ENCODE measurements at places on chromosomes 4 and X. TPM values are rescaled to one million over a fixed set of nuclear protein-coding genes. Genes with fewer than 3 reads are reported as not detected.

DNA sequence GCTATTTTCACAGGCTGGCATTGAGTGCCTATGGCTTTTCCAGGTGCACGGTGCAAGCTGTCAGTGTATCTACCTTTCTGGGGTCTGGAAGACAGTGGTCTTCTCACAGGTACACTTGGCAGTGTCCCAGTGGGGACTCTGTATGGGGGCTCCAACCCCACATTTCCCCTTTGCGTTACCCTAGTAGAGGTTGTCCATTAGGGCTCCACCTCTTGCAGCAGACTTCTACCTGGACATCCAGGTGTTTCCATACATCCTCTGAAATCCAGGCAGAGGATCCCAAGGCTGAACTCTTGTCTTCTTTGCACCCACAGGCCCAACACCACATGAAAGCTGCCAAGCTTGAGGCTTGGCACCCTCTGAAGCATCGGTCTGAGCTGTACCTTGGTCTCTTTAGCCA lies 735.7 kb upstream of the INTU start:
- H3K36me3 ChIP-seq: no peaks in the 10 kb centered on the region
- H3K4me3 ChIP-seq: no peak overlapping the region
- H3K27ac ChIP-seq: no peak overlapping the region
- no peak for DNase-seq
- no peaks in the 10 kb centered on the region for H3K27me3 ChIP-seq
- no peaks in the 10 kb centered on the region for H3K4me1 ChIP-seq

- H3K36me3 ChIP-seq: no peaks in the 10 kb centered on the region
- H3K4me1 ChIP-seq: no peaks in the 10 kb centered on the region
- no peak for DNase-seq
- H3K4me3 ChIP-seq: no peak overlapping the region
- no peaks in the 10 kb centered on the region for H3K27me3 ChIP-seq
- no peak overlapping the region for H3K27ac ChIP-seq
Measured at GRCh38 chrX:70279081-70279480, 2.9 kb upstream of the RAB41 start.

ARR3 gene
- not detected for polyA plus RNA-seq

DNA sequence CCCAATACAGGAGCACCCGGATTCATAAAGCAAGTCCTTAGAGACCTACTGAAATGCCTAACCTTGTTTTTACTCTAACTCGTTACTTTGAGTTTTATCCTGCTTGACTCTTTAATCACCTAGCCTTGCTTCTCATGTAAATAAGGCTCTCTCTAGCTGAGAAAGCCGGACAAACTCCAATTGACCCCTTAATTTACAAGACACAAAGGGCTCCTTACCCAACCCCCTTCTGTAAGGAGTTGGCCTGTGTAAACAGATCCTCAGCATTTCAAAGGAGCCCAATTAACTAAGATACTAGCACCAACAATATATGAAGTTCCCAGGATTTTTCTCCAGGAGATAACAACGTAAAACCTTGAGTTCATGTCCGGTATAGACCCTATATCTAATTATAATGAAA lies 61.7 kb downstream of the CT47B1 start:
- H3K27me3 ChIP-seq: no peaks in the 10 kb centered on the region
- no peak overlapping the region for H3K27ac ChIP-seq
- H3K4me1 ChIP-seq: no peaks in the 10 kb centered on the region
- DNase-seq: no peak
- no peak overlapping the region for H3K4me3 ChIP-seq

- H3K4me1 ChIP-seq: no peaks in the 10 kb centered on the region
- no peaks in the 10 kb centered on the region for H3K27me3 ChIP-seq
- no peaks in the 10 kb centered on the region for H3K36me3 ChIP-seq
- no peak overlapping the region for H3K27ac ChIP-seq
Measured at GRCh38 chrX:13428053-13428786, 108.4 kb upstream of the ATXN3L start.

DNA sequence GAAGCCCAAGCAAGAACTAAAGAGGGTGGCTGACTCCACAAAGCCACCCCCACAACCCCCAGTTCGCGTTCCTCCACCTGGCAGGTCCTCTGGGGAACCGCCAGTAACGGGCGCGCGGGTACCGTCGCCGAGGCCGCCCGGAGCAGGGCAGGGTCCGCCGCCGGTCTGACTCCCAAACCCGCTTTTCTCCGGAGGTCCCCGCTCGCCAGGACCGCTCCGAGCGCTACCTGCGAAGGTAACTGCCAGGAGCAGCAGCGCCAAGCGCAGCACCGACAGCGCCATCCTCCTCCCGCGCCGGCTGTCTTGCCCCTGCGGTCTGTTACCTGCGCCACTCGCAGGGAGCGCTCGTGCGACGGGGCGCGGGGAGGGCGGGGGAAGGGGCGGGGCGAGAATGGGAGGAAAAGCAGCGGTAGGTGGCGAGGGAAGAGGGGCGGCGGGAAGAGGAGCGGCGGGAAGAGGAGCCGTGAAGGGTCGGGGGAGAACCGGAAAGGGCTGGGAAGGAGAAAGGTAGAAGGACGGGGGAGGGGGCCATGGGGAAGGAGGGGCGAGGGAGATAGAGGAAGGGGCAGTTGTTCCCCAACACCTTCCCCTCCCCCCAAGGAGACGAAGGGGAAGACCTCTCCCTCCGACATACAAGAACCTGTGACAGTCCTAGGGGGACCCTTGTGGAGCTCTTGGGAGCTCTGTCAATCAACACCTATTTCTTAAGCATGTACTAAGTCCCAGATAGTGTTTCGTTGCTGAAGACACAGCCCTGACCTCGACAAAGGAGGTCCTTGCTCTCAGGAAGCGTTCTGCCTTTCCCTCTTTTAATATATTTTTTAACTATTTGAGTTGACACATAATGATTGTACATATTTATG lies at the start of gene SPINK2:
SPINK2 (minus strand) TSS at position 321 of the 863 bp plus-strand sequence; CDS start at position 282, 39 bp downstream.
- H3K27ac ChIP-seq: no peak within 1 kb of the TSS
- H3K4me1 ChIP-seq: no peaks in the 10 kb centered on the region
- peak within 1 kb of the TSS; percentile 18 for H3K4me3 ChIP-seq

GRCh38 chrX:18146954-18147353 lies 73.7 kb downstream of the BEND2 start:
- no peaks in the 10 kb centered on the region for H3K36me3 ChIP-seq
- H3K27ac ChIP-seq: no peak overlapping the region
- no peak overlapping the region for H3K4me3 ChIP-seq
- H3K27me3 ChIP-seq: no peaks in the 10 kb centered on the region
- no peak for DNase-seq

RS1 gene
- polyA plus RNA-seq: not detected

H2BW1 gene
- not detected for polyA plus RNA-seq

DNA sequence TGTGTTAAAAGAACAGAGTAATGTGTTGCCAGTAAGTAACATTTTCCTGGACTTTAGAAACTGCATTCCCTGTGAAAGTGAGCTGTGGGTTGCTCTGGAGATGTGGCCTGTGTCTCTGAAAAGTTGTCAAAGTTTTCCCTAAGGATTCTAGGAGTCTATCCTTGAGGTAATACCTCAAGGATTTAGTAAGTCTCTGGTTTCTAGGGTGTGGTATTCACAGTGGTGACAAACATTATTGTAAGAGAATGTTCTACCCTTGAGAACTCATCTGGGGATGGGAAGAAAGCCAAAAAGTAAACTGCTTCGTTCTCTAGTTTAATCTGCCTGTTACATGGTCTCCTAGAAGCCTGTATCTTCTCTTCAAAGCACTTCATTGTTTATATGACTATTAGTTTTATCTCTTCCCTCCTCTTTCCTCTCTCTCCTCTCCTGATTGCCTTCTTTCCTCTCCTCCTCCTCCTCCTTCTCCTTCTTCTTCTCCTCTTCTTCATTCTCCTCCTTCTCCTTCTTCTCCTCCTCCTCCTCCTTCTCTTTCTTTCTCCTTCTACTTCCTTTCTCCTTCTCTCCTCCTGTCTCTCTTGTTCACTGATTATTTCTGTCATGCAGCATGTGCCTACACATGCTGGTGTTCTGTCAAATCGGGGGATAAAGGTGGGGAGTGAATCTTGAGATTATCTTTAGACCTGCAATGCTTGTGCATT lies 321.3 kb downstream of the PTTG2 start:
- H3K4me1 ChIP-seq: peaks cover 4% of the 10 kb centered on the region
- no peak for DNase-seq
- H3K27ac ChIP-seq: no peak overlapping the region
- no peaks in the 10 kb centered on the region for H3K36me3 ChIP-seq
- H3K4me3 ChIP-seq: no peak overlapping the region

- no peaks in the 10 kb centered on the region for H3K36me3 ChIP-seq
- H3K4me3 ChIP-seq: no peak overlapping the region
- DNase-seq: no peak
- H3K4me1 ChIP-seq: no peaks in the 10 kb centered on the region
Measured at GRCh38 chr4:76084542-76084941, 10.0 kb downstream of the ART3 start.

TMEM131L gene
- 4.9 TPM for polyA plus RNA-seq

DUX4 gene
- not detected for polyA plus RNA-seq

DNA sequence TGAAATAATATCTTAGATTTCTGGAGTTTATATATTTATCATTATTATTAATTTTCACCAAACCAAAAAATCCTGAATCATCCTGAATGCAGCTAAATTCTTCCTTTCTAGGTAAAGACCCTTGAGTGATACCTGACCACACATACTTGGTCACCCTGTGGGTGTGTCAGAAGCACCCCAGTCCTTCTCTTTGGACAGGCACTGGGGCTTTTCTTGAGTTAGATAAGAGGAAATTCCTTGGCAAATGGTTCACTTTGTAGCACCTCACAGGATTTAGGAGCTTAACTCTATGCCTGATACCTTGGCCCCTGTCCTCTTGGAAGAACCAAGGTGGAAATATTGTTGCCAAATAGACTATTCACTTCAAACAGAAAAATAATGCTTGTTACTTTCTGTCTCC lies 69.6 kb upstream of the PNPLA4 start:
- H3K27me3 ChIP-seq: no peaks in the 10 kb centered on the region
- H3K4me3 ChIP-seq: no peak overlapping the region
- H3K27ac ChIP-seq: no peak overlapping the region

DNA sequence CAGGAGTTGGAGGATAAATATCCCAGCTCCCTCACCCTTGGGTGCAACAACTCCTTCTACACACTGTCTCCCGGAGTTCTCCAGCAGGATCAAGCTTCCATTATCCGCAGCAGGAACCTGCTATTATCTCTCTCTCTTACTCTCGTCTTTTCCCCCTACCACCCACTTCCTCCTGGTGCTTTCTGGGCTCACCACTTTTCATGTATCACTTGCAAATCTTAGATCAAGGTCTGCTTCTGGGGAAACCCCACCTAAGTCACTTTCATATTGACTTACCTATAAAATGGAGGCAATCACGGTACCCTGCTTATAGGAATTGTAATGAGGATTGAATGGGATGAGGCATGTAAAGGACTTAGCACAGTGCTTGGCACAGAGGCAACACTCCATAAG lies 589.5 kb downstream of the BCOR start:
- H3K36me3 ChIP-seq: no peaks in the 10 kb centered on the region
- H3K4me1 ChIP-seq: no peaks in the 10 kb centered on the region
- no peak overlapping the region for H3K27ac ChIP-seq
- H3K27me3 ChIP-seq: no peaks in the 10 kb centered on the region

DNA sequence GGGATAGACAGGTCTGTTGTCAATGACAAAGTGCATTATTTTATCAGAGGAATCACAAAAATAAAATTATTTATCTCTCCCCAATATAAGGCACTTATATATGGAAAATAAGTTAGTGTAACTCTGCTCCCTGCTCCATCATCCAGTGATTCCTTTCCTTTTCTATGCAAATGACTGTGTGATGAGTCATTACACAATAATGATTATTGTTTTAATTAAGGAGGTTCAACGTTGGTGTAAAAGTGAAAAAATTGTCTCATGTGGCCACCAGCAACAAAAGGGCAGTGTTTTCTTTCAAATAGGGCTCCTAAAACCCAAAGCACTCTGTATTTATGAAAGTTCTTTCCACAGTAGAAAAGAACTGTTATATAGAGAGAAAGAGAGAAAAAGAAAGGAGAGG lies 16.7 kb downstream of the SLC7A11 start:
- no peaks in the 10 kb centered on the region for H3K27me3 ChIP-seq
- H3K4me3 ChIP-seq: no peak overlapping the region
- no peak overlapping the region for H3K27ac ChIP-seq
- no peaks in the 10 kb centered on the region for H3K36me3 ChIP-seq

- H3K4me3 ChIP-seq: no peak overlapping the region
- no peaks in the 10 kb centered on the region for H3K4me1 ChIP-seq
- no peaks in the 10 kb centered on the region for H3K27me3 ChIP-seq
- H3K27ac ChIP-seq: no peak overlapping the region
Measured at GRCh38 chrX:1163231-1163630, 49.2 kb downstream of the CRLF2 start.

- H3K4me1 ChIP-seq: peaks cover 25% of the 10 kb centered on the region
- H3K27ac ChIP-seq: no peak overlapping the region
- H3K4me3 ChIP-seq: no peak overlapping the region
- DNase-seq: no peak
Measured at GRCh38 chr4:106318511-106318910, 2.2 kb downstream of the AIMP1 start.

DNA sequence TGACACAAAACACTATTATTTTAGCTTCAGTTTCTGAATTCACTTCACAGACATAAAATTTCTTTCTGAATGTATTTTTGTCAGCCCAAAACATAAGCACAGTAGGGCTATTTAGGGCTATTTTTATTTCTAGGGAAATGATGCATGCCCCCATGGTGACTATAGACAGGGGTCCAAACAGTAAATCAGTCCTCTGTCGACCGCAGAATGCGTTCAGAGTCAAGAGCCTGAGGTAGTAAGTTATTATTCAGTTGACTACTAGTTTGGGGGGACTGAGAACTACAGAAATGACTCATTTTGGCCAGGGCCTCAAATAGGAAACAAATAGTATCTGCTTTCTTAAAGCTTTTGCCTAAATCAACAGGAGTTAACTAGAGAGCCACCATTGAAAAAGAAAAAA lies 414.4 kb downstream of the AFF2 start:
- no peaks in the 10 kb centered on the region for H3K27me3 ChIP-seq
- H3K27ac ChIP-seq: no peak overlapping the region
- no peak overlapping the region for H3K4me3 ChIP-seq
- H3K36me3 ChIP-seq: no peaks in the 10 kb centered on the region

GRCh38 chr4:16496501-16496900 lies 270.2 kb upstream of the TAPT1 start:
- H3K27ac ChIP-seq: no peak overlapping the region
- no peaks in the 10 kb centered on the region for H3K27me3 ChIP-seq
- H3K36me3 ChIP-seq: no peaks in the 10 kb centered on the region
- H3K4me3 ChIP-seq: no peak overlapping the region

PRRG3 gene
- polyA plus RNA-seq: 0.01 TPM

DNA sequence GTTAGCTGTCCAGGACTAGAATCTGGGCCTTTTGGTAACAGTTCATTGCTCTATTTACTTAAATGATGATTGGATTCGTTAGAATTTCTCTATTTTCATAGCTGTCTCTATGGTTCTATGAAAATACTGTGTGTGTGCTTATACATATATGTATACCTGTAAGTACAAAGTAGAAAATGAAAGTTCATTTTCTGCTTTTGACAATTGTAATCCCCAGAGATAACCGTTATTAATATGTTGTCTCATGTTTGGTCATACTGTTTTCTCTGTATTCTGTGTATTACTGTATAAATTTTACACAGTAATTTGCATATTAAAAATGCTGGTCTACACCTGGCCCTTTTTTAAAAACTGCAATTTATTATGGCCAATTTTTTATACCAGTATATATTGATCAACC lies 55.4 kb downstream of the CLCN3 start:
- no peak overlapping the region for H3K27ac ChIP-seq
- H3K27me3 ChIP-seq: no peaks in the 10 kb centered on the region
- no peaks in the 10 kb centered on the region for H3K36me3 ChIP-seq
- no peaks in the 10 kb centered on the region for H3K4me1 ChIP-seq
- H3K4me3 ChIP-seq: no peak overlapping the region
- no peak for DNase-seq

- no peaks in the 10 kb centered on the region for H3K36me3 ChIP-seq
- no peak overlapping the region for H3K4me3 ChIP-seq
- H3K4me1 ChIP-seq: no peaks in the 10 kb centered on the region
- H3K27ac ChIP-seq: no peak overlapping the region
- no peak for DNase-seq
Measured at GRCh38 chrX:123331859-123332258, 147.8 kb downstream of the GRIA3 start.
